ENCODE measurements at places on chromosomes 6 and 20. TPM values are rescaled to one million over a fixed set of nuclear protein-coding genes. Genes with fewer than 3 reads are reported as not detected.

The CD93 gene
- 0.04 TPM for total RNA-seq

DNA sequence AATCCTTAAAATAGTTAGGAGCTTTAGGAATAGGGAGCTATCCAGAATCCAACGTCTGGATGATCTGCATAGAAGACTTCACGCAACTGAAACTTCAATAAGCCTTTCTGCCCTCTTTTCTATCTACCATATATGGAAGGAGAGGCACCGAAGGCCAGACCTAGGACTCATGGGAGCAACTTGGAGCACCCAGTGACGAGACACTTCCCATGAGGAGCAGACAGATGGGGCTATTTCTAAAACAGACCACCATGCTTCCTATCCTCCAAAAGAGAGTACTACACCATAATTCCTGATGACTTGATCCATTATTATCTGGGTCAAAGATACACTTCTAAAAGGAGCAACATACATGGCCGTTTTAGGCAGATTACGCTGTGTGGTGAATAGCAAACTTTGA, 6.0 kb downstream of the RPP40 start:
- H3K36me3 ChIP-seq = peaks cover 3% of the 10 kb centered on the region
- no peaks in the 10 kb centered on the region for H3K27me3 ChIP-seq
- H3K4me3 ChIP-seq = no peak overlapping the region
- no peaks in the 10 kb centered on the region for H3K4me1 ChIP-seq
- DNase-seq = no peak

GRCh38 chr20:40481743-40482458, 207.1 kb downstream of the MAFB start:
- no peaks in the 10 kb centered on the region for H3K27me3 ChIP-seq
- no peak overlapping the region for H3K4me3 ChIP-seq
- no peaks in the 10 kb centered on the region for H3K36me3 ChIP-seq
- no peaks in the 10 kb centered on the region for H3K4me1 ChIP-seq

DNA sequence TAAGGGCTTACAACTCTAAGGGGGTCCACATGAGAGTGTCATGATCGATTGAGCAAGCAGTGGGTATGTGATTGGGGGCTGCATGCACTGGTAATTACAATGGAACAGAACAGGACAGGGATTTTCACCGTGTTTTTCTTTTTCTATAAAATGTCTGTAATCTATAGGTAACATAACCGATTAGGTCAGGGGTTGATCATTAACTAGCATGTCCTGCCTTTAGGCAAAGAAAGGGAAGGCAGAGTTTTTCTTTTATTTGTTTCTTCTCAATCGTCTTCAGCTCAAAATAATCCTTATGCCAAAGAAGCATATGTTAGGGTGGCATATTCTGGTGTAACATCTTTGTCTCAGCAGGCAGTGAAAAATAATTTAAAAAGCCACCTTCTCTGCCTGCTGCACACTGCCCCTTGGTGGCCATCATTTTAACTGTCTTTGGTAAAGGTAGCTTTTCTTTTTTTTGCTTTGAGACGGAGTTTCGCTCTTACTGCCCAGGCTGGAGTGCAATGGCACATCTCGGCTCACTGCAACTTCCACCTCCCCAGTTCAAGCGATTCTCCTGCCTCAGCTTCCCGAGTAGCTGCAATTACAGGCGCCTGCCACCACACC, 9.7 kb upstream of the CEP43 start:
- H3K4me3 ChIP-seq = no peak overlapping the region
- H3K4me1 ChIP-seq = peaks cover 26% of the 10 kb centered on the region

- DNase-seq = no peak
- peaks cover 23% of the 10 kb centered on the region for H3K36me3 ChIP-seq
- no peaks in the 10 kb centered on the region for H3K27me3 ChIP-seq
- H3K4me1 ChIP-seq = no peaks in the 10 kb centered on the region
- no peak overlapping the region for H3K27ac ChIP-seq
Observed at GRCh38 chr6:87618531-87618930, 28.6 kb downstream of the ORC3 start.

DNA sequence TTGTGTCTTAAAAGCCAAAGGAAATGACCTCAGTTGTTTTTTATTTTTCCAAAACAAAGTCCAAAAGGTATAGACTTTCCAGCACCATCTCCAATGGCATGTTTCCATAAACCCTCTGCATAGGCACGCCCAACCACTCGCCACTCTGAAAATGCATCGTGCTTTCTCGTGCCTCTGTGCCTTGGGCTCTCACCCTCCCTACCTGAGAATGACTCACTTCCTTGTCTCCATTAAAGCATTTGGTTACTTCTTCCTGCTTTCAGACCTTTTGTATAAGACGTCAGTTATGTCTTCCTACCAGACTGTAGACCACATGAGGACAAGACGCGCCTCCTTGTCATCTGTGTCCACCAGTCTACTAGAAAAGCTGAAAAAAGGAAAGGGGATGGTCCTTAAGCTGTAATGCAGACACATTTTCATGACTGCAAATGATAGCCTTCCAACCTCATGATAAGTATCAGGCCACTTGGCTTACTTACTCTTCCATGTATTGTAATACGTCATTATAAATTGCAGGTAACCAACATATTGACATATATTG, 61.2 kb upstream of the CDYL start:
- H3K4me1 ChIP-seq = peaks cover 12% of the 10 kb centered on the region
- no peak overlapping the region for H3K27ac ChIP-seq

DNA sequence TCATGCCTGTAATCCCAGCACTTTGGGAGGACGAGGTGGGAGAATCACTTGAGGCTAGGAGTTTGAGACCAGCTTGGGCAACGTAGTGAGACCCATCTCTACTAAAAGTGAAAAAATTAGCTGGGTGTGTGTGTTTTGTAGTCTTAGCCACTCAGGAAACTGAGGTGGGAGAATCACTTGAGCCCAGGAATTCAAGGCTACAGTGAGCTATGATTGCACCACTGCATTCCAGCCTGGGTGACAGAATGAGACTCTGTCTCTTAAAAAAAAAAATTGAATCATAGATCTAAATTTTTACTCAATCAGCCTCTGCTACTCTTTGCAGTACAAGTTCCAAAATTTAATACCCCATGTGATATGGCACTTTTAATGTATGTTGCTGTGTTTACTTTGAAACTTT, 121.6 kb downstream of the ARMC2 start:
- no peak for DNase-seq
- no peaks in the 10 kb centered on the region for H3K27me3 ChIP-seq
- H3K27ac ChIP-seq = no peak overlapping the region
- H3K4me1 ChIP-seq = peaks cover 17% of the 10 kb centered on the region
